ENCODE measurements at places on chromosomes 5 and 9.

DNA sequence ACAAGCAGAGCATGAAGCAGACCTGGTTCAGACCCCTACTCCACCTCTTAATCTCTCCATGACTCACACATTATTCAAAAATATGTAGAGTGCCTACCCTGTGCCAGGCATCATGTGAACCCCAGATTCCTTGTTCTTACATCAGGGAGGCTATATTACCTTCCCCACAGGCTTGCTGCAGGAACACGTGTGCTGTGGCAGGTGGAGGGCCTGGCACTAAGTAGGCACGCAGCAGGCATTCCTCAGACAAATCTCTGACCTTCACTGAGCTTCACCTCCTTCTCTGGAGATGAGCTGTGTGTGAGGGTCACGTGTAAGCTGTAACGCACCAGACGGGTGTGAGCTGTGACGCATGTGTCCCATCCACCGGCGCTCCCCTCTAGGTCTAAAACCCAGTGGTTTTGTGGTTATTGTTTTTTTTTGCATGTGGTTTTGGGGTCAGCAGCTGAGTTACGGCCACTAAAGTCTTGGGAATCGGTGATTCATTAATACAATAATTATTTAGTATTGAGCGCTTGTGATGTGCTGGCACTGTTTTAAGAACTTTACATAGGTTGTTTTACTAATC lies 30.3 kb downstream of the ANGPTL2 start:
- DNase-seq, result no peak
- peaks cover 4% of the 10 kb centered on the region for H3K4me1 ChIP-seq
- peaks cover 4% of the 10 kb centered on the region for H3K36me3 ChIP-seq
- H3K27me3 ChIP-seq, result peaks cover 4% of the 10 kb centered on the region
- no peak overlapping the region for H3K27ac ChIP-seq
- H3K4me3 ChIP-seq, result no peak overlapping the region

GRCh38 chr5:133749331-133749985 lies 137.1 kb upstream of the FSTL4 start:
- H3K36me3 ChIP-seq, result no peaks in the 10 kb centered on the region
- peaks cover 3% of the 10 kb centered on the region for H3K4me1 ChIP-seq
- DNase-seq, result no peak
- H3K27me3 ChIP-seq, result no peaks in the 10 kb centered on the region
- no peak overlapping the region for H3K27ac ChIP-seq
- H3K4me3 ChIP-seq, result no peak overlapping the region

- H3K27ac ChIP-seq, result peak overlapping the region; percentile 83
- H3K27me3 ChIP-seq, result peaks cover 31% of the 10 kb centered on the region
Observed at GRCh38 chr5:177478711-177479646, 5.5 kb upstream of the DBN1 start.

DNA sequence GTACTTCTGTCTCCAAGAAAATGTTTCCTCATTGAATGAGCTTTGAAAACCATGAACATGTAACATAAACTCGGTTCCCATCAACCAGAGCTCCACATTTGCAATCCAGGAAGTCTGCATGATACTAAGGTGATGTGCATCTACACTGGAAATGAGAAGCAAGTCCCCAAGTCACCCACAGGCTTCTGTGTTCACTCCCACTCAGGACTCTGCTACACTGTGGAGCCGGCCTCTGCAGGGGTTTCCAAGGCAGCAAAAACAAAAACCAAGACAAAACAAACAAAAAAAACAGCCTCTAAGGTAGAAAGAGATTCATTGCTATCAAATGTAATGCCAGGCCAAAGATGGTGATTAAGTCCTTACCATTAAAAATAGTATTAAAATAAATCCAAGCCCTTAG lies 593.7 kb downstream of the IRX1 start:
- peaks cover 5% of the 10 kb centered on the region for H3K27me3 ChIP-seq
- no peak overlapping the region for H3K27ac ChIP-seq
- H3K36me3 ChIP-seq, result no peaks in the 10 kb centered on the region
- no peaks in the 10 kb centered on the region for H3K4me1 ChIP-seq
- no peak for DNase-seq

GRCh38 chr5:111774525-111774924 lies 17.5 kb upstream of the NREP start:
- DNase-seq, result no peak
- no peak overlapping the region for H3K27ac ChIP-seq
- H3K4me3 ChIP-seq, result no peak overlapping the region

DNA sequence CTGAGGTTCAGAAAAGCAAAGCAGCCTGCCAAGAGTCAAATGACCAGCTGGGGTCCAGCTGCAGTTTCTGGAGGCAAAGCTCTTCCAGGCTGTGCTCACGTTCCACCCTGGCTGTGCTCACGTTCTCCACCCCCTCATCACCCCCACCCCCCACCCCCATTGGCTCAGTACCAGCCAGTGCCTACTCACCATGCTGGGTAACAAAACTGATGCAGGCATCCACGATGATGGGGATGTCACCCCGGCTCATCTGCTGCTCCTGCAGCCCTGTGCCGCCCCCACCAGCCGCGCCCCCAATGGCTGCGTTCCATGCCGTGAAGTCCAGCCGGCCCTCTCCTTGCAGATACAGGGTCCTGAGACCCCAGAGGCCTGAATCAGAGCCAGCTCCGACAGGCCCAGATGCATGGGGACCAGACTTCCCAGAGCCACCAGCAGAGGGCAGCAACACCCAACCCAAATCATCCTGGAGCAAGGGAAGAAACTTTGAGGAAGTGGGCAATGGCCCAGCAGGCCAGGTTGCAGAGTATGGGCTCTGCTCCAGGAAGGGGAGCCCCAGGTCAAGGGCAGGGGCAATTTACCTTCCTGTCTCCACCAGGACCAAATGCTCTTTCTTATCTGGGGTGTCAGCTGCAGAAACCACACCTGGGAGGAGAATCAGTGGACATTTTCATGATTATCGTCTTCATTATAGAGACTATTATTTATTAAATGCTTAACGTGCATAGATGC lies 13.7 kb upstream of the FCHSD1 start:
- peak overlapping the region; percentile 24 for H3K27ac ChIP-seq
- DNase-seq, result peak; percentile 81
- H3K36me3 ChIP-seq, result peaks cover 40% of the 10 kb centered on the region

DNA sequence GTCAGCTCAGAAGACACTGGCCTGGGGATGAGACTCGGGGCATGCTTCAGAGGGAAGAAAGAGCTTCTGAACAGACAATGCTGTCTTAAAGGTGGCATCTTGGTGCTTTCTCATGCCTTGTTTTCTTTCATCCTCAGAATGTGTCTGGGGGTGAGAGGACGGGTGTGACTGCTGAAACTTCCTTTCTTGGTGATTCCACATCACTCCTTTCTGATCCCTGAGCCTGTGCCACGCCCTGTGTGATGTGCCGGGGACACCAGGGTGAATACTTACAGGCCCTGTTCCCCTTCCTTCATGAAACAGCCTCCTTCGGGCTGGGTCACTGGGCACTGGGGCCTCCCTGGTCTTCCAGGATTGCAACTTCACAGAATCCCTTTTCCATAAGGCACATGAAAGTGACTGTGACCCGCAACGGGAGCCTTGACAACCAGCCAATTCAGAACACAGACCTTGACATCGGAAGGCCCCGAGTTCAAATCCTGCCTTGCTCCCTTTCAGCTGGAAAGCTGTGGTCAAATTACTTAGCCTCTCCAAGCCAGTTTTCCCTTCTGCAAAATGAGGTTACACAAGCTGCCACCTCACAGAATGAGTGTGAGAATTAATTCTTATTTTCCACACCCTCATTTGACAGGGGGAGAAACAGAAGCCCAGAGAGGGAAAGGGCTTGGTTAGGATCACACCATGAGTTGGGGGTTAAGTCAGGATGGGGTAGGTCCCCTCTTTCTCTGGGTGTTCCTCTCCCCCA lies 44.1 kb upstream of the IL17B start:
- peaks cover under 1% of the 10 kb centered on the region for H3K27me3 ChIP-seq
- H3K27ac ChIP-seq, result peak overlapping the region; percentile 42
- H3K36me3 ChIP-seq, result peaks cover 10% of the 10 kb centered on the region
- no peak for DNase-seq
- H3K4me3 ChIP-seq, result no peak overlapping the region

GRCh38 chr5:146426853-146427618 lies 20.1 kb upstream of the TCERG1 start:
- no peak for DNase-seq
- H3K27me3 ChIP-seq, result peaks cover 3% of the 10 kb centered on the region
- H3K4me1 ChIP-seq, result no peaks in the 10 kb centered on the region
- H3K27ac ChIP-seq, result no peak overlapping the region
- H3K36me3 ChIP-seq, result no peaks in the 10 kb centered on the region
- no peak overlapping the region for H3K4me3 ChIP-seq

- no peak overlapping the region for H3K4me3 ChIP-seq
- no peak overlapping the region for H3K27ac ChIP-seq
- DNase-seq, result no peak
- H3K36me3 ChIP-seq, result peaks cover 3% of the 10 kb centered on the region
Observed at GRCh38 chr5:121596882-121597281, 254.8 kb upstream of the FTMT start.

GRCh38 chr5:72940082-72940481 lies 15.8 kb upstream of the FCHO2 start:
- peaks cover 20% of the 10 kb centered on the region for H3K4me1 ChIP-seq
- H3K27ac ChIP-seq, result no peak overlapping the region
- H3K4me3 ChIP-seq, result no peak overlapping the region
- peaks cover 5% of the 10 kb centered on the region for H3K27me3 ChIP-seq
- no peak for DNase-seq
- H3K36me3 ChIP-seq, result peaks cover 16% of the 10 kb centered on the region

DNA sequence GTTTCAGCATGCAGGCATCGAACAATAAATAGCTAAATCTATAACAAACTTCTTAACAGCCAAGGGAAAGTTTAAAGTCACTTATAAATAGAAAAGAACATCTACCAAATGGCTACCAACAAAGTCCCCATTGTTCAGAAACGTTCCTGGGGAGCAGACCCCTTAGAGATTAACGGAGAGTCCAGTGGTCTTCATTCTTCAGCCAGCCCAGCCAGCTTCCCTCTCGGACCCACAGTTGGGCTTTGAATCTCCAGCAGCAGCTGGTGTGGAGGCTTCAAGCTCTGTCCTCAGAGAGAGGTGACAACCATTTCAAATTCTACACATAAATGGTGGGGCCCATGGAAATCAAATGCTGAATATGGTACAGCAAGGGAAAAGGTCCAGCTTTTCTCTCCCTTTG lies 11.2 kb downstream of the ENC1 start:
- H3K27ac ChIP-seq, result no peak overlapping the region
- H3K36me3 ChIP-seq, result peaks cover 45% of the 10 kb centered on the region
- no peaks in the 10 kb centered on the region for H3K27me3 ChIP-seq
- no peak overlapping the region for H3K4me3 ChIP-seq
- no peak for DNase-seq

DNA sequence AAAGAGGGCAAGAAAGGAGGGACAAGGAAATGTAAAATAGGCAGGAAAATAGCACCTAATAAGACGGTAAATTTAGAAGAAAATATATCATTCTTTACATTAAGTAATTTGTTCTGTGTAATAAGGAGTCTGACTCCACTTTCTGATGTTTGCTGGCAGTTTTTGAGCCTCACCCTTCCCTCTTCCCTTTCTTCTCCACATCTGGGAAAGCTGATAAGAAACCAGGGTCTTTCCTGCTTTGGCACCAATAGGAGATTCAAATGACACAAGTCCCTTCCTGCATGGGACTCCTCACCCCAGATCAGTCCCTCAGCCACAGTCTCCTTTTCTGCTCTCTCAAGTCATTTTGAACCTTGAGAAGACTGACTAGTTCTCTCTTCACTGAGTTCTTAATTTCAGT lies 31.2 kb upstream of the LECT2 start:
- no peaks in the 10 kb centered on the region for H3K36me3 ChIP-seq
- no peak overlapping the region for H3K4me3 ChIP-seq
- no peaks in the 10 kb centered on the region for H3K27me3 ChIP-seq
- no peak for DNase-seq
- H3K4me1 ChIP-seq, result peaks cover 22% of the 10 kb centered on the region

DNA sequence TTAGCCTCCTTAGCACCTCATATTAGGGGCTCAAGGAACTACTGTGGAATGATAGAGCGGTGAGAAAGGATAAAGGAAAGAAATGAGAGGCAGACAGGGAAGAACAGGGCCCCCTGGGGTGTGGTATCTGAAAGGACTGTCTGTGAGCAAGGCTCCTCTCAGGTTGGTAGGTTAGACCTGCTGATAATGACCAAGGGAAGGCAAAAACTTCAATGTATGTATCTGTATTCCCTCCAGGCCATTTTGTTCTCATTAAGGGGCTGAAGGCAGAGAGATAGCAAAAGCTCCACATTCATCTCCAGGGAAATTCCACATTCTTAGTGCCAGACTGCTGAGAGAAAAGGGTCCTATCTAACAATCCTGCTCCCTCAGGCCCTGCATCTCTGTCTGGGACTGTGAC lies 28.6 kb downstream of the TRIM32 start:
- no peak overlapping the region for H3K27ac ChIP-seq
- no peaks in the 10 kb centered on the region for H3K27me3 ChIP-seq
- H3K4me3 ChIP-seq, result no peak overlapping the region
- H3K4me1 ChIP-seq, result peaks cover 6% of the 10 kb centered on the region

GRCh38 chr9:110114086-110114858 lies 93.7 kb downstream of the C9orf152 start:
- peaks cover 15% of the 10 kb centered on the region for H3K36me3 ChIP-seq
- H3K4me1 ChIP-seq, result peaks cover 76% of the 10 kb centered on the region
- no peak for DNase-seq
- peaks cover 21% of the 10 kb centered on the region for H3K27me3 ChIP-seq
- H3K4me3 ChIP-seq, result peak overlapping the region; percentile 54

- no peaks in the 10 kb centered on the region for H3K36me3 ChIP-seq
- no peak overlapping the region for H3K27ac ChIP-seq
- no peaks in the 10 kb centered on the region for H3K27me3 ChIP-seq
- H3K4me3 ChIP-seq, result no peak overlapping the region
- H3K4me1 ChIP-seq, result no peaks in the 10 kb centered on the region
Observed at GRCh38 chr9:8680157-8680556, 880.6 kb upstream of the DMAC1 start.

- H3K27ac ChIP-seq, result no peak overlapping the region
- H3K4me3 ChIP-seq, result no peak overlapping the region
- no peaks in the 10 kb centered on the region for H3K36me3 ChIP-seq
- DNase-seq, result no peak
- H3K4me1 ChIP-seq, result peaks cover 9% of the 10 kb centered on the region
Observed at GRCh38 chr9:121999556-121999955, 93.6 kb downstream of the TTLL11 start.

- peaks cover 2% of the 10 kb centered on the region for H3K27me3 ChIP-seq
- no peaks in the 10 kb centered on the region for H3K36me3 ChIP-seq
- H3K4me1 ChIP-seq, result no peaks in the 10 kb centered on the region
- DNase-seq, result peak; percentile 24
Observed at GRCh38 chr9:88590558-88591146, 55.7 kb downstream of the NXNL2 start.

DNA sequence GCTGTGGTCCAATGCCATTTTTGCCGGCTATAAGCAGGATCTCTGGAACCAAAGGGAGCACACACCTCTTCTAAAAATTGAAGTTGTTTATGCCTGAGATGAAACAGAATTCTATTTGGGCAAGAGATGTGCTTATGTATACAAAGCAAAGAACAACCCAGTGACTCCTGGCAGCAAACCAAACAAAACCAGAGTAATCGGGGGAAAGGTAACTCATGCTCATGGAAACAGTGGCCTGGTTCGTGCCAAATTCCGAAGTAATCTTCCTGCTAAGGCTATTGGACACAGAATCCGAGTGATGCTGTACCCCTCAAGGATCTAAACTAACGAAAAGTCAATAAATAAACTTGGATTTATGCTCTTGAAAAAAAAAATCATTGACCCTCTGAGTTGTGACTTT lies 178.7 kb downstream of the CEMIP2 start:
- no peak for DNase-seq
- no peaks in the 10 kb centered on the region for H3K36me3 ChIP-seq
- H3K4me3 ChIP-seq, result no peak overlapping the region
